ENCODE measurements at places on chromosomes 5 and 9.

- DNase-seq: no peak
These were observed 77.4 kb upstream of the PIP5K1B start for GRCh38 chr9:68627594-68627993.

DNA sequence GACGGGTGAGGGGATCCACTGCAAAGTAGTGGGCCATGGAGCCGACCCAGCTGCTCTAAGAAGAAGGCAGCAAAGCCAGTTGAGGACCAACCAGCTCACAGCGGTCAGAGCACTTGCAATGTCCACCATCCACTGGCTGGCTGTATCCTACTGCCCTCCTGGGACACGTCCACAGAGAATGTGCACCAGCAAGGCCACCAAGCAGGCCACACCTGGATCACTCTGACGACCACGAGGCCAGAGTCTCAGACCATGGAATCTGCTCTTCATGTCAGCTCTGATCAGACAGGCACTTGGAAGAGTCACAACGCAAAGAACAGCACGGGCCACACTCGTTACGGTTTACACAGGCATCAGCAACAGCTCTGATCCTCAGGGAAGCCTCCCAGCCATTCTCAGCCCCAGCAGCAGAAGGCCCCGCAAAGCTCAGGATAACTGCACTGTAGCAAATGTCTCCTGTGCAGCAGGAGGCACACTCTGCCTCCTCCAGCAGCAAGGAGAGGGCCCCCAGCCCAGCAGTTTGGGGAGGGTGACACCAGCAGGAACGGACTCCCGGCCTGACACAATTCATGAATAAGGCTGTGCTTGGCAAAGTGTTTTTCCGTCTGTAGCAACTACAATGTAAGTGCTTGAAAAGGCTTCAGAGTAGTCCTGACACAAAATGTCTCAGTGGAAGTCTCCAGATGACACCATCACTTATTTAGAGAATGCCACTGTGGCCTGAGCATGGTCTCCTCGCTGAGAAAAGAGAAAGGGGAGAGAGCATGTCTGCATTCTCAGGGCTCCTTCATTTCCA, 15.7 kb downstream of the SEMA4D start:
- DNase-seq: peak; percentile 25

DNA sequence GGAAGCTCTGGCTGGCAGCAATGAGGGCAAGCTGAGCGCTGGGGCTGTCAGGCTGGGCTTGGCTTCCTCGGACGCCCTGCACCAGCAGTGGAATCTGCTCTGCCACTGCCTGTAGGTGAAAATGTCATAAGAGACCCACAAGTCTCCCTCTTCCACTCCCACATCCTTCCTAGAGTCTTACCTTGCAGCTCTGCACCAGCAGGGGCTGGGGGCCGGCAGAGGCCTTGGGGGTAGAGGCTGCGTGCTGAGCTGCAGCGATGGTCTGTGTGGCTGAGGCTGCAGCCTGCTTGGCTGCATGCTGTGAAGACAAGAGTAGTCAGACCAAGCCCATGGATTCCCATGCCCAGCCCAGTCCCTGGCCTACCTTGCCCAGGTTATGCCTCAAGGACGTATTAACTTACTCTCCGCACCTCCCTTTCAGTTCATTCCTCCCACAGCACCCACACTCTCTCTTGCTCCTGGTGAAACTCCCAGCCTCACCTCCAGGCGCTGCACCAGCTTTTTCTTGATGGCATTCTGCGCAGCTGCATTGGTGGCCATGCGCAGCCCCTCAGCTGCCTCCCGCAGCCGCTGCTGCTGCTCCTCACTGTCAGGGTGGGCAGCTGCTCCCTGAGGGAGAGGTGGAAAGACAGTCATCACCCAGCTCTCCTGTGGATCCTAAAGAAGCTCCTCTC, 17.3 kb downstream of the TLN1 start:
- no peak for DNase-seq

DNA sequence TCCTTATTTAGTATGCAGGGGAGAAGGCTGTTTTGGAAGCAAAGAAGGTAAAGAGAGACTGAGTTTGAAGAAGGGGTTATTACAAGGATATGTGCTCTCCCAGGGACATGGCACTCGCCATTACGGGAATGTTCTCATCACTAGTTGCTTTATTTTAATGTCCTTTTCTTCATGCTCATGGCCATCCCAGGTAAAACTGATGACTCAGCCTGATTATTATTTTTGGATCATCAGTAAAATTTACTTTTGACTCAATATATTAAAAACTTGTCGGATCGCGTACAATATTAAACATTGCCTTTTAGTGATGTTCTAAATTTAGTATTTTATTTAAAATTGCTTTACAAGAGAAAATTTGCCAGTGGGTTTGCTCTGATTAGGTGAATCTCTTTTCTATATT, 414.7 kb downstream of the TLE4 start:
- no peak for DNase-seq

GRCh38 chr5:61330341-61330844, 1.7 kb upstream of the ZSWIM6 start:
- DNase-seq: peak; percentile 72

DNA sequence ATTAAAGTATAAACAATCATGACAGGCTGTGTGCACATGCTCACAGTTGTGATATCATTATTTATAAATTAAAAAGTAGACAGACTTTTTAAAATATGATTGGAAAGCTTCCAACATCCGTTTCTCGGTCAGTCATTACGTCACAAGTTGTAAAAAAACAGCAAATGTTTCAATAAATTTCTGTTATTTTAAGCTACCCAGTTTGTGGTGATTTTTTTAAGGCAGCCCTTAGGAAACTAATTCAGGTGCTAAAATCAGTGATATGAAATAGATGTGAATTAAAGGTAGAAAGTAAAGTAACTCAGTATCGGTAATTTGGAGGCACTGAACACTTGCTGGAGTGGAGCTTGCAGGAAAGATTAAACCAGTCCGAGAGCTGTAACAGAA, 1.2 kb downstream of the CCNH start:
- DNase-seq: no peak

DNA sequence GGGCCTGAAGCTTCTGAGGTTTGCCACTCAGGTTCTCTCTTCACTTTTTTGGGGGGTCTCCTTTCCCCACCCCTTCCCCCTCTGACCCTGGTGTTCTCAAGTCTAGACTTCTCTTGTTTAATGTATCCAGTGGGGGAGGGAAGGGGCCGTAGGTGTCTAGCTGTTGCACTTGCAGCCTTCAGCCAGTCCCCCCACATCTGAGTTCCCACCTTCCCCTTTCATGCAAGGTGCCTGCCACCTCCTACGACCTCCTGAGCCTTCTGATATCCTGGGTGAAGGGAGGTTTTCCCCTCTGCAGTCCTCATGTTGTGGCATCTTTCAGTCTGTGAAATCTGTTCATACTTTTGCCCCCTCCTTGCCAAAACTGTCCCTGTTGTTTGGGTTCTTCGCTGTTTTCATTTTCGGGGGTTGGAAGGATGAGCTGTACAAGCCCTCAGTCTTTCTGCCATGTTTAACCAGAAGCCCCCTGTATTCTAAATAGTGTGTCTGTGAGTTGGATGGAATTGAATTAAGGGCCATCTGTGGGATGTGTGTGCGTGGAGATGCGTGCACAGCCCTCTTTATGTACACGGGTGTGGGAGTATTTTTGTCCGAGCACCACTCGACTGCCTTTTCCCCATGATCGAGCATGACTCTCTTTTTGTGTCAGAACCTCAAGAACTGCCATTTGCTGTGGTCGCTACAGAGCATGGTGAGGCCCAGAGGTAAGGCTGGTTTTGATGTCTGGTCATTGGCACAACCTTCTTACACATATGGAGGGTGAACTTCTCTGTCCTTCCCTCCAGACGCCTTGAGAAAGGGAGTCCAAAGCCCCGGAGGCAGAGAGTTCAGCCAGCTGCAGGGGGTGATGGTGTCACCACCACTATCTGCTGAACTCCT, 23.6 kb downstream of the PRRC2B start:
- no peak for DNase-seq
